ENCODE measurements at places on chromosomes 12 and 14.

GRCh38 chr12:76519538-76519937, 40.0 kb downstream of the OSBPL8 start:
- peak; percentile 6 for DNase-seq

GRCh38 chr12:19799216-19799615, 359.9 kb downstream of the AEBP2 start:
- DNase-seq: no peak

DNA sequence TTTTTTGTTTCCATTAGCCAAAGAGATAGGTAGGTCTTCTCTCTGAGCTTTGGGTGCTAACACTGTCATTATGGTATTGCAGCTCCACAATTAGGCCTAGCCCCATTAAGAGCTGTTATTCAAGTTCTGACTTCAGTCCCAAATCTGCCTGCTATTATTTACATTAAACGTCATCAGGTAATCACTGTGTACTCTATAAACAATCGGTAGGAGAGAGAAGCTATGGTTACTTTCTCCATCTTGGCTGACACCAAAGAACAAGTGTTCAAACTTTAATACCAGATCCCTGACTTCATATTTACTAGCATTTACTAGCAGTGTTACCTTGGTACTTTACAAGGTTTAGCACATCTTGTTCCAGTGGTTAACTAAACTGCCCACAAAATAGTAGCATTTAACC, 305.1 kb upstream of the GARIN2 start:
- no peak for DNase-seq

DNA sequence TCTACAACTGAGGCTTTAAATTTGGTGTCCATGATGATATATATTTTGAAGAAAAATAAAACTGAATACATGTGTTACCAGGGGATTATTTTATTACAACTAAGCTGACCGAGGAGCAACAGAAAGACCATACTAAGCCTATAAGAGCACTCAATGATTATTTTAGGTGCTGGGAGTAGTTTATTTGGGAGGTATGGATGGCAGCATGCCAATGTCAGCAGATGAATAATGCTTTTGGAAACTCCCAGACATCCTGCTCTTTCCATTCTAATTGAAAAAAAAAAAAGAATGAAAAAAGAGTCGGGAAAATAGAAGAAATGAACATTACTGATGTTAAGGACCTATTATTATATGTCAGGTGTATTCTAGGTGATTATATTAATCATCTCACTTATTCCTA, 441.2 kb downstream of the BTG1 start:
- peak; percentile 77 for DNase-seq

Measured in fibroblast of skin of back (primary cell).